Body of pancreas (tissue), 4 donors: ENCODE measurements at places on chromosomes 1 and 21.

GRCh38 chr1:54132495-54132894 is 20.3 kb downstream of the CDCP2 start:
- DNase-seq = no peak

DNA sequence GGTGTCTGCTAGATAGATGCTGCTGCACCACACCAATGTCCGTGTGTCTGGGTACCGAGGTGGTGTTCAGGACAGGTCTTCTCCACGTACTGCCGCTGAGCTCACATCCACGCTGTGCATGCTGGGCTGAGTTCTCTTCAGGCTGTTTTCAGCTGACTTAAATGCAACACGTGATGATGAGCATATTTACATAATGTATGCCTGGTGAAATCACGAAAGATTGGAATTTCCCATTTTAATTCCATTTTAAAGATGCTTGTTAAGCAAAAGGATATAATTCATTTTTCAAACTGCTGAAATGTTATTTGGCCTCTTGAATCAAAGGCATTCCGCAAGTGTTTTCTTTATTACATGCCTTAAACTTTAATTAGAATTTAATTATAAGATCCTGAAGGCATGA is 107.9 kb downstream of the FGGY start:
- no peak for DNase-seq

DNA sequence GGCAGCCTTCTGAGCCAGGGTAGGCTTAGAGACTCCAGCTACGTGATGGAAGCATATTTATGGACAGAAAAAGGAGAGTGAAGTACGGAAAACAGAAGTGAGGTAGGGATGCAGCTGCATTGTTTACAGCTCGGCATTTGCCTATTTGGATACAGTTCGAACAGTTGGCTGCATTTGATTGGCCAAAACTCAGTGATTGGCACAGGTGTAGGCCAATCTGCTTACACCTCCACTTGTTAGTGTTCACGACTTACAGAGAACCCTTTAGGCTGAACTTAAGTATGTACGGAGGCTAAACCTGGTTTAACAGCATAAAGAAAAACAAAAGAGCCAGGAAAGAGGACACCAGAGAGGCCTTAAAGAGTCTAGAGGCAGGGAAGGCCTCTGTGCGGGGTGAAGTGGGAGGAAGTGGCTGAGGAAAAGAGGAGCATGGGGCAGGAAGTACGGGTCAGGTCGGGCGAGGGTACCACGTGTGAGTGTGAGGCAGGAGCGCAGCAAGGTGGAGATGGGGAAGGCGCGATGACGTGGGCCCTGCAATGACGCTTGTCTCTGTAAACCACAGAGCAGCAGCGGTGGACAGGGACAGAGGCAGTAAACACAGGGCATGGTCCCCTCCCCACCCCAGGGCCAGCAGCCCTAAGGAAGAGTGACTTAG is 32.0 kb downstream of the RSPH1 start:
- peak; percentile 49 for DNase-seq

- DNase-seq = no peak
These were observed 444.2 kb downstream of the SETD4 start for GRCh38 chr21:35616090-35616489.

- peak; percentile 27 for DNase-seq
These were observed 17.3 kb downstream of the CA6 start for GRCh38 chr1:8962812-8963530.

GRCh38 chr1:51472359-51472758 is 46.7 kb downstream of the EPS15 start:
- DNase-seq = no peak

- DNase-seq = no peak
These were observed 21.4 kb upstream of the ALDH4A1 start for GRCh38 chr1:18923756-18924211.

DNA sequence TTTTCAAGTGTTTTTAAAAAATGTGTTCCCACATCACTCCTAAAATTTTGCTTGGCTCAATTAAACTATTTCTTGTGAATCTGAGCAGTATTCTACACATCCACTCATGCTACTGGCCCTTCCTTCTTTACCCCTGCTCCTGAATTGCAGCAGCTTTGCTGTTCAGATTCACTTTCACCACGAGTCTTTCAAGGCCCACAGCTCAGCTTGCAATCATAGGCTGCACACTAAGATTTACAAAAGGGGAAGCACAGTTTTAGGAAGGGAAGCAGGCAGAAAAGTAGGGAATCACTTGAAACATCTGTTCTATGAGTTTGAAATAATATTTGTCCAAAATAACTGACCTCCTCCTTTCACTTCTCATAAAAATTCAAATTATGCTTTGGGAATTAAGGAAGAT is 70.9 kb upstream of the EDEM3 start:
- DNase-seq = peak; percentile 29

DNA sequence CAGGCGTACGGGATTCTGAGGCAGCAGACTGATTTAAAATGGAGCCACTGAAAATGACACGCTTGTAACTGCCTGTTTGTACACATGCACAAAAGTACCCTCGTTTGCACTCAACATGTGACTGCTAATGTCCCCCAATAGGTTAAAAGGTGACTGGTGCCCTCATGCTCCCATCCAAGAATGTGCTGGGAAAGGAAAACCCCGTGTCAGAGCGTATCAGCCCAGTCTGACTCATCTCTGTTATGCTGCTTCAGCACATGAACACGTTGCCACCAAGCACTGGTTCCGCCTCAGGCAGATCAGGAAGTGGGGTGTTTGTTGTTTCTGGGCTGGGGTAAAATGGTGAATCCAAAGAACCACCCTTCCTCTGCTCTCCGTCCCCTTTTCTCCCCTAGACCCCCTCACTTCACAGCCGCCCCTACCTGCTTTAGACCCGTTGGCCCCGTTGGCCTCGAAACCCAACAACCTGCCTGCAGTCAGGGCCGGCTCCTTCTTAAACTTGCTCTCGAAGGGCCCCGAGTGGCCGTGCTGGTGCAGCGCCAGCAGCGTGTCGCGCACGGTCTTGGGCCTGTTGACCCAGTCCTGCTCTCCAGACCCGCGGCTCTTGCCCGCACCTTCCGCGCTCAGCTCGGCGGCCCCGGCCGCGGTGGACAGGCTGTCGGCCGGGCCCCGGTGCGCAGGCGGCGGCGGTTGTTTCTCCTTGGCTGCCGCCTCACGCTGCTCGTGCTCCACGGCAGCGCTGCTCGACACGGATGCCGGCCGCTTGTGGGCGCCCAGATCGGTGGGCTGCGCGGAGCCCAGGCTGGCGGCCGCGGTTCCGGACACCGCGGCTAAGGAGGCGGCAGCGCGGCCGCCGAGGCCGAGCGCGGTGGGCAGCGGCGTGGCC is 1.7 kb downstream of the IRF2BP2 start:
- DNase-seq = peak; percentile 85

DNA sequence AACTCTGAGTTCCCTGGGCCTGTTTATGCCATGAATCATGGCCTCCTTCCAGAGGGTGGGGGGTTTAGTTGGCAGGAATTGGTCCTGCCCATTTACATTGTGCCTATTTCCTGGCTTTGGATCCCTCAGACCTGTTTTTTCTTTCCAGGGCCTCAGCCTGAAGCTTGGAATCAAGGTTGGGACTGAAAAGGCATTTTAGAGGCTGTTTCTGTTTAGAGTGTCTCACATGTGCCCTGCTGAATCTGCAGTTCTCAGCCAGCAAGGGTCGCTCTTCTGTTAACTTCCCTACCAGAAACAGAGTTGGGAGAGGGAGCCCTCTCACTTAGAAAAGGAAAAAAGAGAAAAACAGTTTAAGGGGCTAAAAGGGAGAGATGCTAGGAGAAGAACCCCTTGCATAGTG is 191.1 kb downstream of the PTPRC start:
- DNase-seq = no peak

DNA sequence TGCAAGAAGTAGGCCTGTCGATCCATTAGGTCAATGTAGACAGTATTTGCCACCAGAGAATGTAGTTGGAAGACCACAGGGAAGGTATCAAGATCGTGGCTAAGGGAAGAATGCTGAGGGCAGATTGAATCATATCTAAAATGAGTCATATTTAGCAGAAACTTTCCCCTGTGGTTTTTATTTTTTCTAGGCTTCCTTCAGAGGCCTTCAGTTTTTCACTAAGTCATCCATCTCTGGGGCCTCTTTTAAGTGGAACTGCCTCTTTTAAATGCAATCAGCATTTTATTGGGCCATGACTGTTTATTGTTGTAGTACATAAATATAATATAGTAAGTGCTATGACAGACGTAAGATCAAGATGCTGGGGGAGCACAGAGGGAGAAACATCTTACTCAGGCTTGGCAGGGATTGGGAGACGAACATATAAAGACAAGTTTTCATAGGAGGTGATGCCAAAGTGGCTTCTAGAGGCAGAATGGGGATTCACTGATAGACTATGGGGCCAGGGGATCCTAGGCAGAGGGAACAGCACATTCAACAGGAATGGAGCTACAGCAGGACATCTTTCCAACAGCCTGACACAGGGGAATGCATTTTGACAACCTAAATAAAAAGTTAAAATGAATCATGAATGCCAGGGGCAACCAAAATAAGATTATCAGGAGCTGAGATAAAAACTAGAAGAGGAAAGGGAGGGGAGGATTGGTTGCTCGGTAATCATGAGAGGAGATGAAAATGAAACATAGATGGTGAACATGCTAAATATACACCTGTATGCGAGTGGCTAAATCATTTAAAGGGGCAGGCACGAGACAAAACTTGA is 20.1 kb downstream of the UBE2U start:
- DNase-seq = no peak
